ENCODE measurements at places on chromosomes 2 and 18.

GRCh38 chr2:160465406-160465805, 28.2 kb downstream of the RBMS1 start:
- DNase-seq = no peak

GRCh38 chr2:240703417-240704341, 12.0 kb downstream of the AQP12A start:
- no peak for DNase-seq

DNA sequence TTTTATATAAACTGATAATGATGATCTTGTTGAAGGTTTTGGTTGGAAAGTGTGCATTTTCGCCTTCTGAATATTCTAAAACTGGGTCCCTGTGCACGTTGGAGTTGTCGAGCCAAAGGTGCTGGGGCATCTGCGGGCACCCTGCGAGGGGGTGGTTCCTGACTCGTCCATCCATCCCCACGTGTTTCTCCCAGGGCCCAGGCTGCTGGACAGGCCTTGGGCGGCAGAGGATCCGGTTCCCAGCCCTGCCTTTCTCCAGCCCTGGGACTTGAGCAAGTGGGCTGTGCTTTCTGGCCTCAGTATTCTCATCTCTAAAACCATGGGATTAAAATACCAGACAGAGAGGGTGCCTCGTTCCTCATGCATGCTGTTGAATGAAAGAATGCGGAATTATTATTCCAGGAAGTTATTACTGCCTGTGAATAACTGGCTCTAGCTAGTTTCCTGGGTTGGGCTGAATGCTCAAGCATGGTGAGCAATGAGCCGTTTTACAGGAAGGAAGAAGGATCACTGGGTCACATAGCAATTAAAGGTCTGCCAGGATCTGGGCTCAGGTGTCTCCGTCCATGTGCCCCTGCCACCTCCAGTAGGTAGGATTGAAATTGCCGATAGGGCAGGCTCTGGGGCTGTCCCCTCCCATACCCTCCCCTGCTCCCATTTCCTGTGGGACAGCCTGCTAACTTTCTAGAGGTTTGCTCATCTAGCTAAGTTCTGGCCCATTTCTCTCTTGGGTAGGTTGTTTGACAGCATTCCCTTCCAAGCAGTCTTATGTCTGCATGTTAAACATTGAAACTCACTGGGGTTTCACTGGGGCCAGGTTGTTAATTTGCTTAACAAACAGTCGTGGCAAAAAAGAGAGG, 77.2 kb upstream of the HS6ST1 start:
- DNase-seq = no peak

DNA sequence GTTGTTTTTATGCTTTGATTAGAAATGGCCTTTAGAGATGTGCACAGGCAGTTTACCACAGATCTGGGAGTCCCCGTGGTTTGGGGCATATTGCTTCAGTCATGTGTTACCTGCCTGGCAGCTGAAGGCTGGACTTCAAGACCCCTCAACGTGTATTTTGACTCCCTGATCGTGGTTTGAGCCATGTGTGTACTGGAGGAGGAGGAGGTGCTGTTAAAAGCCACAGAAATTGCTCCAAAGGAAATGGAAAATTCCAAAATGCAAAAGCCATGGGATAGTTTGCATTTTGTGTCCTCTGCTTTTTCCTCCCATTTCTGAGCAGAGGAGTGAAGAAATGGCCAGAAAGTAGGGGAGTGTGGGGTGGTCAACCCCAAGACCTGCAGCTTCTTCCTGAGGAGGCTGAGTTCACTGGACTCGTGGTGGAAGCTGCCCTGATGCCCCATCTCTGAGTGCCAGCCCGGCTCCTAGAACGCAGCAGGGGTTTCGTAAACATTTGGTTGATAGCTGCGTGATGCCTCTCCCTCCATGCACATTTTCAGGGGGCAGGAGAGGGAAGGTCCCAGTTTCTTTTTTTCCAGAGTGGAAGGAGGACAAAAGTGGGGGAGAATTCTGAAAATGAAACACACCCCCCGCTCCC, 45.7 kb downstream of the ITGB1BP1 start:
- DNase-seq = no peak

DNA sequence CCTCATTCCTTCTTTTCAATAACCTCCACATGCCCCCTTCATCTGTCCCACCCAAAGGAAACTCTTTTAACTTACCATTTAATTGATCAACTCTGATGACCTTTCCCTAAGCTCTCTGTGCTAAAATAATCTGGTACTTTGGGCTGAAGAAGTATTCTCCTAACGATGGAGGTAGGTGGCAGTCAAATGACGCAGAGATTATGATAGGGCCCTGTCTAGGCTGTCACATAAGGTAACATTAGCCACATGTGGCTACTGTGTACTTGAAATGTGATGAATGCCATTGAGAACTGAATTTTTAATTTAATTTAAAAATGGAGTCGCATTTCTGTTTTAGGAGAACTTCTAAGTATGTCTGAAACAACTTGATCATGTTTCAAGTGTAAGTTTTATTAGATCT, 140.5 kb upstream of the TNP1 start:
- DNase-seq = no peak

DNA sequence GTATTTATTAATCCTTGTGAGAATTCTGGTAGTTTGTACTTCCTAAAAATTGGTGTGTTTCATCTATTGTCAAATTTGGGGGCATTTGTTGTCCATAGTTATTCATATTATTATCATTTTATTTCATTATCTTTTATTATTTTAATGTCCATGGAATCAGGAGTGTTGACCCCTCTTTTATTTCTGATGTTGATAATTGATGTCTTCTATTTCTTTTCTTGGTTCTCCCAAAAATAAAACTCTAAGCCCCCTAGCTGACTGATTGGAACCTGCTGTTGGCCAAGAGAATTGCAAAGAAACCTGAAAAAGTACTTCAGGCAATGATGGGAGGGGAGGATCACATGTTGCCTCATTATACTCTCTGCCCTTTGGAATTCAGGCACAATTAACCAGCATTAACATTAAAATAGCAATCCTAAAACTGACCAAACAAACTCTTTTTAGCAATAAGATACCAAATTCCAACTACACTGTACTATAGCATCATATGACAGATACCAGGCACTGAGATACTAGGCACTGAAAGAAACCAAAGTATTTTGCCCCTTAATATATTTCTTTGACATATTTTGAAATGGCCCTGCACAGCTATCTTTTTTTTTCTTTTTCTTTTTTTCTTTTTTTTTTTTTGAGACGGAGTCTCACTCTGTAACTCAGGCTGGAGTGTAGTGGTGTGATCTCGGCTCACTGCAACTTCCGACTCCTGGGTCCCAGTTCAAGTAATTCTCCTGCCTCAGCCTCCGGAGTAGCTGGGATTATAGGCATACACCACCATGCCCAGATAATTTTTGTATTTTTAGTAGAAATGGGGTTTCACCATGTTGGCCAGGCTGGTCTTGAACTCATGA, 1097.2 kb upstream of the CNTNAP5 start:
- DNase-seq = no peak

GRCh38 chr2:31137211-31138036, 816 bp downstream of the GALNT14 start:
- DNase-seq = peak; percentile 35

DNA sequence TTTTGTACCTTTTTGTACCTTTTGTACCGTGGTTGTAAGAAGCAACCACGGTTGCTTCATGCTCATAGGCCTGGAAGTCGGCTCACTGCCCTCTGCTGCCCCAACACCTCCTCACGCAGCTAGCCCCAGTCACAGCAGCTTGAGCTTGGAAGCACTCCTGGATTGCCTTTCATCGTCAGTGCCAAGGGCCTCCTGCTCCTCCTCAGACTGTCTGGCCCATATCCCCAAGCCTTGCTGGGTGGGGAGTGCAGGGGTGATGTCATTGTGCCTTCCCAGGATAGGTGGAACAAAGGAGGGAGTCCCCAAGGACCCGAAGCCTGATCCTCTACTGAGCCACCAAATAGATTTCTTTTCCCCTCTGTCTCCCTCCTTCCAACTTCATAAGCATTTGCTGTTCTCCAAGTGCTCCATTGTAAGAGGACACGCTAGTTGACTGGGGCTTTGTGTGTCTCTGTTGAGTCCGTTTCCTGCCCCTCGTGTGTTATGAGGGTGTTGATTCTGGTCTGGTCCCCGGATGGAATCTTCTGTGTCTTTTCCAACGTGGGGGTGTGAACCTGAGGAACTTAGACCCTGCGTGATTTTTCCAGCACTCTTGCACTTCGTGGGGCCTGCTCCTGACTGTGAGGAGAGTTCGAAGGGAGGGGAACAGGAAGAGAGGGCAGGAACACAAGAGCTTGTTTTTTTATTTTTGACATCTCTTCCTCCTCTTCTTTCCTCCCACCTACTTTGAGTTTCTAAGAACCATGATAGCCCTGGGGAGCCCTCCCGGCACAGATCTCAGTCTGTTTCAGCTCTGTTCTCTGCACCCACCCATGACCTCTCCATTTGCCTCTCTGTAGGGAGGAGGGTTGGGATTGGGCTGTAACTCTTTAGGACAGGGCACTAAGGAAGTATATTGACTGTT, 127.2 kb upstream of the EML6 start:
- peak; percentile 12 for DNase-seq

DNA sequence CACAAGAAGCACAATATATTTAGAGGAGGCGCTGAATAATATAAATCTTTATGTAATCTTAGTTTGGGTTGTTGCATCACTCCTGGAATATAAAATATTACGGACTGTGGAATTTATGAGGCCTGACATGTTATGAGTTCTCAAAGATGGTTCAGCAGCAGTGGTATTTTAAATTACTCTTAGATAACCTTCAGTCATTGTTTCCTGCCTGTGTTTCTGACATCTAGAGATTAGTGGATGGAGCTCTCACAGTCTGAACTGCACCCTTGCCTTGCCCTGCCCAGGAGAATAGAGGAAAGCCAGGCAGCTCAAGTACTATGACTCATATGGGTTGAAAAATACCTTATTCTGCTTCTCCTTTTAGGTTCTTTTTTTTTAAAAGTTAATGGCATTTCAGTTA, 70.0 kb downstream of the ACSL3 start:
- no peak for DNase-seq

DNA sequence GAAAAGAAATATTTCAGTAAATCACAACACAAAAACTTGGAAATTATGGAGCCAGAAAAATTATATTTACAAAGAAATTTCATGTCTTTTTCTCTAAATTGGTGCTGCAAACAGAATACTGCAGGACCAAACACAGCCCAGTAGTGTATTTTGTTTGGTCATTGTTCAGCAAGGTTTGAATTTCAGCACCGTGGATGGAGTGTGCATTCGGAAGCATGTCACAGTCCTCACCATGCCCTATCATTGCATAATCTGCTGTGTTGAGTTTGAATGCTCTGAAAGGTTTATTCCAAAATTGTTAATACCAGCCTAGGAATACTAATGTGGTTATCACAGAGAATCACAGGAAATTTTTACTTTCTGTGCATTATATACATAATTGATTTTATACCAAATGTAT, 296.7 kb downstream of the METTL4 start:
- DNase-seq = no peak

DNA sequence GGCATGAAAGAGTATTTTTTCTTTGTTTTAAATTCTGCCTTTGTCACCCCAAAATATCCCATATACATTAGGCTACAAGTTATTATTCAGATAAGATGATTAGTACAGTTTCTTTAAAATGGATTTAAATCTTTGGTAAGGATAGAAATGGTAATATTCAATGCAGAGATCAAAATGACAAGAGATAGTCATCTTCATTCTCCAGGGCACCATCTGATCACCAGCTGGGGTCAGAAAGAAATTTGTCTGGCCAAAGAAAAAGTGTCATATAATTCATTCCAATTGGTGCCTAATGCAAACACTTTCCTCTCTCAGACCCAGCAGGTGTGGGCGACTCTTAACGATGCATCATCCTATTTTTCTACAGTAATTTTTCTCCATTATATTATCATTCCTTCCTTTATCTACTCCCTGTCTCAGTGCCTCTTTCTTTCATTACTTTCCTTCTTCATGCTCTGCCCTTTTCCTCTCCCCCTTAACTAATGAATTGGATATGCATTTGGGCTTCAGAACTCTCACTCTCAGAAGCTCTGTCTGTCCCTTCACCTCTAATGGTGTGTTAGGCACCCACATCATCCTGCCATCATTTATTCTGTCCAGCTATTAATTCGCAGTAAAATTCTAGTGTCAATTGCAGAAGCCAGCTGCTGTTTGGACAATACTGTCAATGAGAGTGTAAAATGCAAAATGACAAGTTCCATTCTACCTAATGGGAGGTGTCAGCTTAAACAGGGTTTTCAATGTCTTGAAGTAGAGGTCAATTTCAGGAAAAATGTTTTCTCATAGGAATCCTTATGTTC, 570.5 kb downstream of the TDRD15 start:
- DNase-seq = no peak

DNA sequence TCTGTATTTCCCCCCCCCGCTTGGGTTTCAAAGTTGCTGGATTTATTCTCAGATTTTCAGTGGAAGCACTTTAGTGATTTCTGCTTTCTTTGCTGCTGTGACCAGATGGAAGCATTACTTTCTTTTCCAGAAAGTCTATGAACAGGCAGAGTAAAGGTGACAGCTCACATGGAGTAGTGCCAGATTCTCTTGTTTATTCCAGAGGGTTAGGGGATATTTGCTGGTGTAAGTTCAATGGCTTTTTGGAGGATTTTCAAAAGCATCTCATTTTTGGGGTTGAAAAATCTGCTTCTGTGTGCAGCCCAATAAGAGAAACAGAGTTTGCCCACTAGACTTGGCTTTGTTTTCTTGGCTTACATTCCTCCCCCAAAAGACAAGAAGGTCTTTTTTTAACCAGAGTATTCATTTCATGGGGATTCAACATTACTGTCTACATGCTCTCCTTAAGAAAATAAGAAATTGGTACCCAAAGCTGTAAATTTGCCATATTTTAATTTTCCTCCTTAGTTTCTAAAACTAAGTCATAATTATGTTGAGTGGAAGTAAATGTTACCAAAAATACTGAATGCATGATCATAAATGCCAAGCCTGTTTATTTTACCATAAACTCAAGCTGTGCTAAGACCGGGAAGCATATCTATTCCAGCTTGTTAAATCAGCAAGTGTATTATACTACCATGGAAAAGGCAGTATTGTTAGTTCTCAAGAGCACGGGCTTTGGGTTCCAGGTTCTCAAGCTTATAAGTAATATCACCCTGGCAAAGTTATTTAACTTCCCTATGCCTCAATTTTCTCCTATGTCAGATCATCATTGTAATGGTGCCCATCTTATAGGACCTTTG, 557.2 kb downstream of the CPS1 start:
- no peak for DNase-seq

GRCh38 chr2:72004976-72005375, 142.7 kb downstream of the CYP26B1 start:
- no peak for DNase-seq

DNA sequence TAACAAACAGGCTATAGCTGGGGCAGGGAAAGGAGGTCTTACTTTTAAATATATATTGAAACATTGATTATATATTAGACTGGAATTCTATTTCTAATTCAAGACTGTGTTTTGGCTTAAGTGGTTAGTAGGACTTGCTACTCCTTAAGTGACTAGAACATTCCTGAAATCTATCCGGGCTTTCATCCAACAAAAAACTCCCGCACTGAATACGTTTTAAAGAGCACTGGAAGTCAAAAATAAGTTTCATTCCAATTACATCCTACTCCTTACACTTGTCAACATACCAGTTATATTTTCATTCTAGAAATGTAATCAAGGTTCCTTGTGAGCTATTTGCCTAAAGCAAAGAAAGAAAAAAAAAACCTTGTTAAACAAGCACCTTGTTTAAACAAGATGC, 204.6 kb downstream of the SP3 start:
- DNase-seq = no peak

All from BE2C (cell line).